Suppressor macrophage treated with lipopolysaccharide for 4 hours (primary cell): ENCODE measurements at places on chromosomes 11 and 22.
A peak's percentile ranks its signal among the peaks of the same experiment; 100 is the strongest.

- DNase-seq = no peak
These were observed 44.3 kb downstream of the EXT2 start for GRCh38 chr11:44139565-44140330.

- DNase-seq = no peak
These were observed 88.6 kb downstream of the RTL6 start for GRCh38 chr22:44409211-44409973.

DNA sequence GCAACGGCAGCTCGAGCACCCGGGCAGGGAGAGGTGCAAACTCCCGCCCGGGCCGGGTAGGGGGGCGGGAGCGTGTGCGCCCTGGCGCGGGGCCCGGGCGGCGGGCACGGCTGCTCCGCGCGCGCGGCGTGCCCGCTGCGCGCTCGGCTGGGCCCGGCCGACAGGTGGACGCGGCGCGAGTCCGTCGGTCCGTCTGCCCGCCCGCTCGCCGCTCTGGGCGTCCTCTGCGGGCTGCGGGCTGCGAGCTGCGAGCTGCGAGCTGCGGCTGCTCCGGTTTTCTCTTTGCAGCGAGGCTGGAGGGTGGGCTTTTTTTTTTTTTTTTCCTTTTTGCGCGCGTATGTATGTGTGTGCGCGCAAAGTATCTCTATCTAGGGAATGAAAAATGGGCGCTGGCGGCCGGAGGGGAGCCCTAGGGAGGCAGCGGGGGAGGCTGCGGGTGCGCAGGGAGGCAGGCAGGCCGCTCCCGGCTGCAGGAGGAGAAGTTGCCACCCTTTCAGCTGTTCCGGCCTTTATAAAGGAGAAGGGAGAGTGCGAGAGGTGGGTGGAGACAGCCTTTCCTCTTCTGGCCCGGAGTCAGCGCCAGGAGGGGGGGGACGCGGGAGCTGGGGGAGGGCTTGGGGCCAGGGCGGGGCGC lies at the start of gene PDGFB:
PDGFB (minus strand) TSS at position 487 of the 634 bp plus-strand sequence. CDS start 1,019 bp downstream, outside the sequence.
- peak; percentile 81 for DNase-seq

DNA sequence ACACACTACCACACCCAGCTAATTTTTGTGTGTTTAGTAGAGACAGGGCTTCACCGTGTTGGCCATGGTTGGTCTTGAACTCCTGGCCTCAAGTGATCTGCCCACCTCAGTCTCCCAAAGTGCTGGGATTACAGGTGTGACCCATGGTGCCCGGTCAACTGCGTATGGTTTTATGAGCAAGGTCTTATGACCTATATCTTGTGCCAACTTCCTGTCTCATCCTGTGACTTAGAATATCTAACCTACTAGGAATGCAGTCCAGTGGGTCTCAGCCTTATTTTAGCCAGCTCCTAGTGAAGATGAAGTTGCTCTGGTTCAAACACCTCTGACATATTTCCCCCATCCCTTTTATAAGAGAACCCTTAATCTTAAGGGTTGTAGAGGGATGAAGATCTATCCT lies 66.1 kb upstream of the OR5AN1 start:
- no peak for DNase-seq

DNA sequence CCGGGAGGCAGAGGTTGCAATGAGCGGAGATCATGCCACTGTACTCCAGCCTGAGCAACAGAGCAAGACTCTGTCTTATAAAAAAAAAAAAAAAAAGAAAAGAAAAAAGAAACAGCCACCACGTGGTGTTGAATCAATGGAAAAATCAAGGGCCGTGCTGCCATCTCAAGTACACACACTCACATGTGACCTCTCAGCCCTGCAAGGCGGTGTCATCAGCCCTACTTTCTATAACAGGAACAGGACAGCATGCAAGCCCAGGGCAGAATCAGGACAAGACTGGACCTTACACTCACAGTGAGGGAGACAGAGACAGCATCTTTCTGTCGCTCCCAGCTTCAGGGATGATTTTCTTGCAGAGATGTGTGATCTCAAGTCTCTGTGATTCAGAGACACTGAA lies 179.6 kb downstream of the MPPED1 start:
- no peak for DNase-seq

GRCh38 chr22:23023294-23023693 lies 47.0 kb upstream of the GNAZ start:
- no peak for DNase-seq

GRCh38 chr11:102546427-102546826 lies 15.9 kb upstream of the MMP7 start:
- peak; percentile 63 for DNase-seq
